ENCODE measurements at places on chromosomes 1 and 21. TPM values are rescaled to one million over a fixed set of nuclear protein-coding genes. Genes with fewer than 3 reads are reported as not detected.

Gene TRIM45
- 16.0 TPM for total RNA-seq

Gene CHIA
- total RNA-seq = not detected

Gene CFHR3
- not detected for total RNA-seq

Gene FCRLB
- total RNA-seq = 6.0 TPM

Gene RAB25
- total RNA-seq = not detected

Gene ERG
- total RNA-seq = not detected

Gene CACNA1S
- total RNA-seq = 0.05 TPM

Gene MARCKSL1
- total RNA-seq = 82.8 TPM

Gene PSRC1
- 17.3 TPM for total RNA-seq

Gene FAM151A
- total RNA-seq = not detected
